ENCODE measurements at places on chromosomes 16 and 17.

DNA sequence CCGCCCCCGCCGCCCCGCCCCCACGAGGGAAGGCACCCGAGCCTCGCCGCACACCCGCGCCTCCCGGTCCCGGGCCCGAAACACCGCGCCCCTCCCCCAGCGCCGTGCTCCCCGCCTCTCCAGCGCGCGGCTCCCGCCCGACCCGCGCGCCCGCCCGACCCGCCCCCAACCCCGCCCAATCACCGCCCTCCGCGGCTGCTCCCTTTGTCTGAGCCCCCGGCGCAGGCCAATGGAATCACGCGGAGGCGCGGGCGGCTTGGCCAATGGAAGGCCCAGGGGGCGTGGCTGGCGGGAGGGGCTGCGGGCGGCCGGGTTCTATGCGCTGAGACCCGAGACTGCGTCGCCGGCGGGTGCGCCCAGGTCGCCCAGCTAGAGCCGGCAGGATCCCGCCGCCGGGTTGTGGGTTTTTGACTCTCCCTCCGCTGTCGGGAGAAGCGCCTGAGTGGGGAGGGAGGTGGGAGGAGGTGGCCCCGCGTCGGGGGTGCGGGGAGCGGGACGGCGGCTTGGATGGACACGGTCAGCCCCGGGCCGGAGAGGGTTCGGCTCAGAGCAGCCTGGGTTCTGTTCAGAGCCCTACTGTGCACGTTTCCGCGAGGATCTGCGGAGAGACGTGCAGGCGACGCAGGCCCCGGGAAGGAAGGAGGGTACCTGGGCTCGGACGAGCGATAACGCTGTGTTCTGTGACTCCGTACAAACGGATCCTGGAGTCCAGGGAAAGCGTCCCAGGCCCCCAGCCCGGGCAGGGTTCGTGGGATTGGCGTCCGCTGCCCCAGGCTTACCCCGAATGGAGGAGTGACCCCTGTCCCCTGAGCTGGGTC, 49.0 kb upstream of the BAHCC1 start:
- DNase-seq = no peak

DNA sequence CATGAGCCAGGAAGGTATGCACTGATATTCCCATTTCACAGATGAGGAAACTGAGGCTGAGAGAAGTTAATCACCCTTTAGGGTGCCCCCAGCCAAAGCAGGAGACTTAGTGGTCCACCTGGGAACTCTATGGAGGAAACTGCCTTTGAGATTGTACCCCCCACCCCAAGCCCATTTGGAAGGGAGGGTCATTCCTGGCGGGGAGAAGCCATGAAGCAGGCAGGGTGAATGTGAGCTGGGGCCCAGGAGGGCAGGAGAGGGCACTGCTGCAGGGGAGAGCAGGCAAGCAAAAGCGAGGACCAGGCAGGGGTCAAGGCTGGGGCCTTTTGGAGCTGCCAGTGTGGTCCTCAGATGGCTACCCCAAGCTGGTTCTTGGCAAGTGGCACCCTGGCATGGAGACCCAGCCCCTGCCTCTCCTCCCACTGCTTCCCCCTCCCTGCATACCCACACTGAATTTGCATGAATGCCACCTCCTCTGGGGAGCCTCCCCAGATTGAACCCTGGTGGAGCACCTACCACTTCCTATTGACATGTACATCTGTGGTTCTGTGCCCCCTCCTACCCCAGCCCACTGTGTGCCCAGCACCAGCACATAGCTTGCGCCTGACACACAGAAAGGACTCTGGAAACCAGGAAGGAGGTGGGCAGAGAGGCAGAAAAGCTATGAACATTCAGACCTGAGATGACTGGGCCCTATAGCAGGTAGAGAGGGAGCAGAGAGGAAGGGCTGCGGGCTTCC, 965 bp upstream of the TMC6 start:
- no peak for DNase-seq

- DNase-seq = peak; percentile 42
Observed at GRCh38 chr16:65889533-65889966, 476.9 kb upstream of the CDH5 start.

DNA sequence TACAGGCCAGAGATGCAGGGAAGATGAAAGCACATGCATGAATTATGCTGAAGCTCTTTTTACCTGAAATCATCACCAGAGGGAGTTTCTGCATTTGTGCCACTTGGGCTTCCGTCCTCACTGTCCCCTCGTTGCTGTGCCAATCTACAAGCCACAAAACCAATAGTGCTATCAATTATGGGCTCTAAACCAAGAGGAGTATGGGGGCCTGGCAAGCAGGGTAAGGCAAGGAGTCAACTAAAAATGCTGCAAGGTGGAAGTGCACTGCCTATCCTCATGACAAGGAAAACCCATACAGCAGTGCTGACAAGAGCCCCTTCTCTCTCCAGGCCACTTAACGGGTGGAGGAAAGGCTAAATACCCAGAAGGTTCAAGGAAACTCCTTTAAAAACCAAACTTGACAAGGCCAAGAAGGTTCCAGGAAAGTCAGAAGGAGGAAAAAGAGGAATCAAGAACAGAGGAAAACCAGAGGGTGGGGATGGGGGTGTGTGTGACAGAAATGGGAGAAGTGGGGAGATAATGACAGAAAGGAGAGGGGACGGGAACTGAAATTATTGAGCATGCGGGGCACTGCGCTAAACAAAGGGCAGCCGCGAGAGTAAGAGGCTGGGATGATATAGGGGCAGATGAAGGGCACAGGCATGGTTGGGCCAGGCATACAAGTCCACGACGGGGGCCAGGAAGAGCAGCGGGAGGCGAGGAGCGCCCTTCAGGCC, 674 bp downstream of the C17orf75 start:
- no peak for DNase-seq

- no peak for DNase-seq
Observed at GRCh38 chr17:43461185-43461584, 22.6 kb upstream of the DHX8 start.

- no peak for DNase-seq
Observed at GRCh38 chr17:35082073-35082657, 18.7 kb upstream of the RFFL start.

- no peak for DNase-seq
Observed at GRCh38 chr16:51409001-51409675, 258.1 kb upstream of the SALL1 start.

- DNase-seq = no peak
Observed at GRCh38 chr16:75079346-75079926, 37.1 kb downstream of the LDHD start.

GRCh38 chr16:14628806-14629611, 1.1 kb downstream of the PARN start:
- no peak for DNase-seq

GRCh38 chr17:8140065-8141029, 11.9 kb downstream of the PER1 start:
- DNase-seq = no peak

DNA sequence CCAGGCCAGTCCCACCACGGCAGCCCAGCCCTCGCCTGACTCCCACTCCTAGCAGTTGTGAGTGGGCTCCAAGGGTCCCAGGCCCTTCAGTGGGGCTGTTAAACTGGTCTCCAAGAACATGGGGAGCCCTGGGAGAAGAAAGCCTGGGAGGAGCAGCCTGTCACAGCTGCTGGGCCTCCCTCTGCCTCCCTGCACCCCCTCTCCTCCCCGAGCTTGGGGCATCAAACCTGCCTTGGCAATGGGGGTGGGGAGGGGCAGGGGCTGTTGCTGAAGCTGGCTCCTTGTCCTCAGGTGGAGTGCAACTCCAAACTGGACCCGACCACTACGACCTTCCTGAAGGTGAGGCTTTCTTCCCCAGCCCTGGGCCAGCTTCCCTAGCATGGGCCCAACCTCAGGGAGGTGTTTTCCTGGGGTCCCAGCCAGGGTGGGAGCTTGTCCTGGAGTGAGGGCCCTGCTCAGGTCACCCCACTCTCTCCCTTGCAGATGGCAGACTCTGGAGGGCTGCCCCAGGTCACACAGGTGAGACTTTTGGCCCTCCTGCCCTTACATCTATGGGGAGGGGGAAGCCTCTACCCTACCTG, 6.6 kb upstream of the SETD6 start:
- DNase-seq = no peak

GRCh38 chr17:58161566-58161965, 5.2 kb upstream of the OR4D2 start:
- DNase-seq = no peak

- DNase-seq = no peak
Observed at GRCh38 chr17:2094891-2095535, 40.1 kb downstream of the HIC1 start.

DNA sequence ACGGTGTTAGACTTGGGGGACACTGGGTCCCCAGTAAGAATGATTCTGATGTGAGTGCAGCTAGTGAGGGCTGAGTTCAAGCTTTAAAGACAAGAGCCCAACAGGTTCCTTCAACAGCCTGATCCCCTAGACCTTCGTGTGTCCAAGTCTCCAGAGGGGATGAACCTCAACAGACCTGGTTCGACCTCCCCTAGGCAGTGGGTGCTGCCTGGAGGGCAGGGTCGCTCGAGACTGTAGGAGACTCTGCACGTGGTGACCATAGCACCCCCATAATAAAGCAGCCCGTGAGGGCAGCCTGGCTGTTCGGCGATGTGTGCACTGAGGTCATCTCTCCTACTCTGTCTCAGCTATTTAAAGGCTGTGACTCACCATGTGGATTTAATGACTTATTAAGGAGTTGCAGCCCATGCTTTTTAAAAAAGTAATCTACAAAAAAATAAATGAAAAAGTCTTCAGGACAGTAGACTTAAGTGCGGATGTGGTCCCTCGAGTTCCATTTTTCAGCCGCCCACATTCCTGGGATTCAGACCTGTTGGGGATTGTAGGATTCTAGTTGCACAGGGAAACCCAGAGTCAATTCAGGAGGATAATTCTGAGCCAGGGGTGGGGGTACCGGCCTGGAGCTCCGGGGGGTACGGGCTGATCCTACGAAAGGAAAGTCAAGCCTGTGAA, 23.4 kb upstream of the METRNL start:
- no peak for DNase-seq

GRCh38 chr17:4130715-4131114, 12.1 kb downstream of the ZZEF1 start:
- DNase-seq = no peak

- DNase-seq = no peak
Observed at GRCh38 chr17:17080181-17080631, 37.9 kb downstream of the MPRIP start.

- no peak for DNase-seq
Observed at GRCh38 chr17:7632492-7632894, 2.6 kb downstream of the SHBG start.

GRCh38 chr17:42547001-42547461, 5.7 kb upstream of the HSD17B1 start:
- DNase-seq = no peak

DNA sequence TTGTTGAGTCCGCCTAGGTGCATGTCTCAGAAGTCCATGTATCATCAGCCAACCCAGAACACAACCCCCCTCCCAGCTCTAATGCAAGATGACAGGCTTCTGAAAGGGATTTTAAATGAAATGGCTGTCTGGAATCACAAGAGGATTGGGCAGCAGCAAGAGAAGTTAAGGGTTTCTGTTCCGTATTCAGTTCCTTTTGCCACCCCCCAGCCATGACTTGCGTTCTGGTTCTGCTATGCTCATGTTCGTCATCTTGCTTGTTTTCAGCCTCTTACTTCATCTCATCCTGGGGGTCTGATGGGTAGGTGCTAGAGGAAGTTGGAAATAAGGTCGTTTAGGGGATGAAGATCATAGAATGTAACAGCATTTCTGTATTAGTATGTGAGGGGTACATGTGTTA, 12.0 kb downstream of the MINK1 start:
- DNase-seq = no peak

- DNase-seq = no peak
Observed at GRCh38 chr17:81428948-81429774, 33.9 kb downstream of the BAHCC1 start.

GRCh38 chr17:68389041-68389440, 68.3 kb downstream of the WIPI1 start:
- DNase-seq = no peak

- no peak for DNase-seq
Observed at GRCh38 chr16:2468233-2468724, 2.8 kb upstream of the NTN3 start.

GRCh38 chr17:10888858-10889257, 51.0 kb upstream of the PIRT start:
- no peak for DNase-seq

DNA sequence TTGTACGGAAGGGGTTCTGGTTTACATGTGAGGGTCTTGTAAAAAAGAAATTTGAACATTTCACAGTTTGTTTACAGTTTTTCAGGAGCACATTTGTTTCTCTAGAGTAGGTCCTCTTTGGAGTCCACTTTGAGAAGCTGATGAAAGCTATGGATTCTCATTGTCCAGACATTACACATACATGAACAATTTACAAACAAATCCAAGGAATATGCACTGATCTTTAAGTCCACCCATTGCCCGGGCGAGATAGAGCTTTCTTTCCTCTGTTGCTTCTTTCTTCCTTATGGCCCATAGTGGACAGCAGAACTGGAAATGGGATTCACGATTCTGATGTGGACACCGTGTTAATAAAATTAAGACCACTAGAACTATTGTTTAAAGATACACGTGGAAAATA, 1.9 kb downstream of the DCAF7 start:
- DNase-seq = no peak

GRCh38 chr16:79836144-79836543, 235.6 kb upstream of the MAF start:
- DNase-seq = no peak

Data from vagina (tissue), 2 donors.